ENCODE measurements at places on chromosomes 13 and 19.

- no peak for DNase-seq
Observed at GRCh38 chr13:112562786-112563383, 25.1 kb downstream of the TUBGCP3 start.

GRCh38 chr13:39941911-39942551 lies 286.6 kb downstream of the COG6 start:
- DNase-seq = no peak

DNA sequence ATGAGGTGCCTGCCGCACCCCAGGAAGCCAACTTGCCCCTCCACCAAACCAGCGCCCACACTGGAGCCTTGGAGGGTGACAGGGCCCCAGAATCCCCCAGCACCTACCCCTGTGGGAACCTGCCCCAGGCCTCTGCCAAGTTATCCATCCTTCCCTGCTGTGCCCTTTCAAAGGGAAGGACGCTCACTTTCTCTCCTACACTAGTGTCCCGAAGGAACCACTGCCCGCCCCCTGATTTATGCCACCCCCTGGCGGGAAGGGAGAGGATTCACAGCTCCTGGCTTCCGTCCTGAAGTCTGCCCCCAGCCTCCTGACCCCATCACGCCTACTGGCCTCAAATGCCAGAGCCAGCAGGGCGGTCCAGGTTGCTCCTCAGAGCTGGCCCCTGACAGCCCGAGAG lies 1.4 kb downstream of the EVI5L start:
- DNase-seq = peak; percentile 68

DNA sequence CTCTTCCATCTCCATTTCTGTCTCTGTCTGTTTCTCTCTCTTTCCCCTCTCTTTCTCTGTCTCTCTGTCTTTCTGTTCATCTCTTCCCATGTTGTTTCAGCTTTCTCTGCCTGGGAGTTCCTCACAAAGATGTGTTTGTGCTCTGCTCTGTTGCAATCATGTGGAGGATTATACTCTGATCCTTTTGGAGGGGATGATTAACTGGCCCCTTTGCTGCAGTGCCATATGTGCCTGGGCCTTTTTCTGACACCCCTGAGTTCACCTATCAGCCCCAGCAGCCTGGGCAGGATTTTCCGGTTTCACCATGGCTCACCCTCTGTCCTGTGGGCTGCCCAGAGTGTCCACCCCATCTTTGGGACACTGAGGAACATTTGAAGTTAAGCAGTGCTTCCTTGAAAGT lies 9.0 kb upstream of the TEX26 start:
- DNase-seq = no peak

- DNase-seq = no peak
Observed at GRCh38 chr13:114015969-114016295, 42.1 kb upstream of the C13orf46 start.

DNA sequence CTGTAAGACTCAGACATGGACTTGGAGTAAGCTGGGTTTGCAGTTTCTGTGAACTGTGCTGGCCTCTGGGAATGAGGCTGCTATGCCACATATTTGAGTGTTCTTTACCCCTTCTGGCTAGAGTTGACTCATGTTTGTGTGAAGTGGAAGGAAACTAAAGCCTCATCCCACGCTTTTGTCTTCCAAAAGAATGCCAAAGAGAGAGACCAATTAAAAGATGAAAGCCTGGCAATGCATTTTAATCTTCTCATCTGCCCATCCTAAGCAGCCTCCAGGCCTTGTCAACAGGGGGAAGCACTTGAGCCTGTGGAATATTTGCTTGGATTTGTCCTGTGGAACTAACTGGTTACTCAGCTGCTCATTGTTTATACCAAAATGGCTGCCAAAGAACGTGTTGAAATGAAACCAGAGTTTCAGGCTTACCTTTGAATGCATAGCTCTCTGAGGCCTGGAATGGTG lies 49.1 kb downstream of the LMO7 start:
- DNase-seq = no peak

DNA sequence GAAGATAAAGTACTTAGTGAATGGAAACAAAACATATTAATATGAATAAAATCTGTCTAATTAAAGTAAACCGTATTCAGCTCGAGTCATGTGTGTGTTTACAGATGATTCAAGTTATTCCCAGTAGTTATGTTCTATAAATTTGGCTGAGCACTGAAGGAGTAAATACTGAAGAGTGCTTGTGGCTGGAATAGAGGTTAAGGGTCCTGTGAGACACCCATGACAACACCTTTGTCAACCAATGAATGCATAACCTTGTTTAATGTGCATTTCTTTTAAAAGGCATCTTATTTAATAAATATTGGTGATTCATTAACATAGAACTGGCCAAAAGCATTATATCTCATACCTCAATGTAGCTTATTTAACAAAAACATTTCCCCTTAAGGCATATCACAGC lies 577.8 kb upstream of the SLITRK5 start:
- no peak for DNase-seq

DNA sequence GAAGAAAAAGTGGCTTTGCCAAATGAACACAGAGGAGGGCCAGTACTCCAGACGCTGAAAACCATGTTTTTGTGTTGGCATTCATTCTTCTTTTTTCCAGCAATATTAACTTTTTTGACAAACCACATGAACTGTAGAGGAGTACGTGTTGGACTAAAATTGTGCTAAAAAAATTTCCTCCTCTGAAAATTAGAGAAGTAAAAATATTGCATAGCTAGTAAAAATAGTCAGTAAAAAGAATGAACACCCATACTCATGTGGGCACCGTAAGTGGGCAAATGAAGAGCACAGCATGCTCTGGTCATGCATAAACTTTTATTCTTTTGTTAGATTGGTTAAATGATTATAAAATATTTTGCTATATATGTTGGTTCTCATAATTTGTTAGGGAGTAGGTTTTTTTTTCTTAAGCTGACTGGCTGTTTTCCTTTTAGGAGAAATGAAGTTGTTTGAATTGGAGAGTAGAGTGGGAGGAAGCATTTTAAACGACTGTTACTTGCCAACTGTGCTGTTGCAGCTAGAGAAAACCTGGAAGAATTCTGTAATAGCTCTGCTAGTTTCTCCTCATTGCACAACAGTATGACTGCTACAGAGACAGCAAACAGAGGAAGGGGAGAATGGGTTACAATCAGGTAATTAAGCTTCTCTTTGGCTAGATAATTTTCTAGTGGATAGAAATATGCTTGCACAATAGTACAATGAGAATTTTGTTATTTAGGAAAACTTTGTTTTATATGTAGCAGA lies 222.4 kb downstream of the KCTD12 start:
- DNase-seq = no peak
